ENCODE measurements at places on chromosomes 1 and 21.

GRCh38 chr1:10796029-10796944 is at the start of gene CASZ1:
Gene CASZ1 (minus strand): TSS chr1:10796646. CDS start chr1:10693889, 102,757 bp downstream.
- no peak for DNase-seq

GRCh38 chr1:99594205-99594604 is 51.7 kb upstream of the PALMD start:
- DNase-seq, result no peak

GRCh38 chr1:42348498-42348897 is 13.5 kb upstream of the FOXJ3 start:
- DNase-seq, result no peak

DNA sequence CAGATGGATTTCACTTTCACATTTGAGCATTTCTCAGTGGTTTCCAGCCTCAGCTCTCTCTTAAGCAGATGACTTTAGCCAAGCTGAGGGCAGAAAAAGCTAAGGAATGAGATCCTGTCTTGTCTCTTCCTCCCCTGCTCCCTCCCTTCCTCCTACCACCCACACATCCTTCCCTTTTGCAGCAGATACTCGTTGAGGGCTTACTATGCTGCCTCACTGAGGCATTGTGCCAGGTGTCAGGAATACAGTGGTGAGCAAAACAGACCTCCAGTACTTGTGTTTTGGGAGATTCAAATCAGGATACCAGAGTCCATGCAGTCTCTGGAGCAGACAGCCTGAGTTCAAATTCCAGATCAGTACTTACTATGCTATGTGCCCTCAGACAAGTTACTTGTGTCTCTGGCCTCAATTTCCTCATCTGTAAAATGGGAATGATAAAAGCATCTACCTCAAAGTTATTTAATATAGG is 43.2 kb downstream of the KIF26B start:
- DNase-seq, result no peak

GRCh38 chr1:155226188-155226909 is 17.9 kb downstream of the MTX1 start:
- DNase-seq, result peak; percentile 88

DNA sequence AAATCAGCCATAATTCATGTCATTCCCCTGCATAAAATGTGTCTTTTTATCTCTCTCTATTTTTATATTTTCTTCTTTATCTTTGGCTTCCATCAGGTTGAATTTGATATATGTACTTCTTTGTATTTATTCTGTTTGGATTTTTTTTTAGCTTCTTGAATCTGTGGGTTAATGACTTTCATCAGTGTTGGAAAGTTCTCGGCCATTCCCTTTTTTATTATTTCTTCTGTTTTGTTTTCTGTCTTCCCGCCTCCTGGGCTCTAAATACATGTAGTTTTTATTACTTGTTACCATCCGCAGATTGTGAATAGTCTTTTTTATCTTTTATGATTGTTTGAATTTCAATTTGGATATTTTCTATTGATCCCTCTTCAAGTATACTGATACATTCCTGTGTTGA is 637.5 kb downstream of the NPHP4 start:
- no peak for DNase-seq

GRCh38 chr1:63799820-63800219 is 26.0 kb downstream of the ROR1 start:
- no peak for DNase-seq

- no peak for DNase-seq
Observed at GRCh38 chr1:44032170-44032790, 1.0 kb upstream of the SLC6A9 start.

GRCh38 chr1:205701891-205702290 is 21.6 kb upstream of the SLC45A3 start:
- DNase-seq, result no peak

DNA sequence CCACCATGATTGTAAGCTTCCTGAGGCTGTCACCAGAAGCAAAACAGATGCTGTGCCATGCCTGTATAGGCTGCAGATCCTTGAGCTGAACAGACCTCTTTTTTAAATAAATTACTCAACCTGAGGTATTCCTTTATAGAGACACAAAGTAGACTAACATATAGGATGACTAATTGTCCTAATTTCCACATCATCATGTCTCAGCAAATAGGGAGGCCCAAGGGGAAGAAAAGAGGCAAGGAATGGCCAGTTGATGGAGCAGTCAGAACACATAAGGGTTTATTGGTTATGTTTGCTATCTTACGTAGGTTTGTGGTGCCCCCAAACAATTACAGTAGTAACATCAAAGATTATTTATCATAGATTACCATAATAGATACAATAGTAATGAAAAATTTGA is 126.2 kb downstream of the RASAL2 start:
- DNase-seq, result no peak

GRCh38 chr1:161706482-161707347 is at the start of gene FCRLA:
Gene FCRLA (plus strand): TSS chr1:161707229. CDS start chr1:161707265, 36 bp downstream.
- no peak for DNase-seq

DNA sequence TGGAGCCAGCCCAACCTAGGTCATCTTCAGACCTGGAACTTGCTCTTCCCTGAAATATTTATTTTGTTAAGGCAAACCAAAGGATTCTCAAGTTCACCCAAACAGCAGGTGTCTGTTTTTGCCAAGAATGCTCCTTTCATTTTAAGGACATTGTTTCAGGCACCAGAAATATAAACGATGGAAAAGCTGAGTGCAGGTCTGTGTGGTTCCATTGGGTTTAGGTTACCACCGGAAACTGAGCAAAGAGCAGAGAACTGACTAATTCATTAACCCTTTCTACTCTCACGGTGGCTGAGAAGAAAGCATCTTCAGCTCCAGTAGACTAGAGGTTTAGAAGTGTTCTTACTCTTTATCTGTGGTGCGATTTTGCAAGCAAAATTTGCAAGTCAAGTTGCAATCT is 38.0 kb upstream of the ZC3H11B start:
- no peak for DNase-seq

DNA sequence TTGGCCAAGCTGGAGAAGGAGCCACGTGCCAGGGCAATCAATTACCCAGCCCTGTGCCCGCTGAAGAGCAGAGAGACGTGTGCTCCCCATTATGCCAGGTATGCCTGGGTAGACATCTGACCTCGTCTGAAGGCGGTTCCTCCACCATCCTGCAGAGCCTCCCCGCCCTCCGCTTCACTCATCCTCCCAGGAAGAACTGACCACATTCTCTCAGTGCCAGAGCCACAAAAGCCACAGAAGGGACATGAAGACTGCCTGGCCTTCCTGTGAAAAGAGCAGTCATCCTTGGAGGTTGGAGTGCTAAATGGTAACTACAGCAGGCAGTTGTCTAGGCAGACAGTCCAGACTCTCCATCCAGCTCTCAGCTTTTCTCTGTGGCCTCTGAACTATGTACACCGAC is 12.0 kb downstream of the SYT2 start:
- DNase-seq, result no peak

DNA sequence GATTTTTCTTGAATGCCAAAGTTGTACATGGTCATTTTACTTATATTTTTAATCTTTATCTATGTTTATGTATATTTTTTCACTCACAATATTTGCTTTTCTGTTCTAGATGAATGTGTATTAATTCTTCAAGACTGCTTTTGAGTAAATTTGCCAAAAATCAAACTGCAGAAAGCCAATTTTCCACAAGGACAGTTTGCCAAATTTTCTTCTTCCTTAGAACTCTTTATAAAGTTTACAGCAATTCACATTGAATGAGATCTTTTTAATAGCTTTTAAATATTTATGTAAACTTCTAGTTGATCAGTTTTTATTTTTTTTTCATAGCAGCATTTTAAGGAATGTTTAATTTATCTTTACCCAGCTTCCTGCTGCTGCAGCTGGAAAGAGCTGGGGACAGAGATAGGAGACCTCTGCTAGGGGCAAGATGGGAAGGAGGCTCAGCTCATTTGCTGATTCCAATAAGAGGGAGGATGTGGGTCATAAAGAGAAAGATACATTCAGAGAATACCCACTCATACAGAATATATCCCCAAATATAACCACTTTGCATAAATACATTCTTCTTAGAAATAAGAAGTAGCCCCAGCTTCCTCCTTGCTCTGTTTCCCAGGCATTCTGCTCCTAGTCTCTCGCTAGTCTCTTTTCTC is 93.0 kb downstream of the ODF2L start:
- DNase-seq, result no peak

GRCh38 chr1:157124855-157125254 is 13.3 kb downstream of the ETV3 start:
- no peak for DNase-seq

GRCh38 chr21:43866659-43867331 is 1.8 kb downstream of the AGPAT3 start:
- peak; percentile 69 for DNase-seq

DNA sequence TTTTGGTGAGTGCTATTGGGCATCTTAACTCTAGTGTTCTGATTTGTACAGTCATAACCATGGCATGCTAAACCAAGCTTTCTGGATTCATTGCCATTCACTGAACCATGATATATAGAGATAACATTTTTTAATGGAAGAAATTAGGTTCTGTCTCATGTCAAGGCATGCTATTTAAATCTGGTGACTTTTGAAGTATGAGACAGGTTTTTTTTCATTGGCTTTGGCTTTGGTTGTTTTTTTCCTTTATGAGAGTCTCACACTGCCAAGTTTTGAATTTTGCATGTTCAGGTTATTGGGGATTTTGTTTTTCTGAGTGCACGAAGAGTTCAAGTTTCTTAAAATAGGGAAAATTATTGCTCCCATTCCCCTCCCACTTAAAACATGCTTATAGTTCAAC is 141.3 kb upstream of the ADAMTS5 start:
- DNase-seq, result no peak

DNA sequence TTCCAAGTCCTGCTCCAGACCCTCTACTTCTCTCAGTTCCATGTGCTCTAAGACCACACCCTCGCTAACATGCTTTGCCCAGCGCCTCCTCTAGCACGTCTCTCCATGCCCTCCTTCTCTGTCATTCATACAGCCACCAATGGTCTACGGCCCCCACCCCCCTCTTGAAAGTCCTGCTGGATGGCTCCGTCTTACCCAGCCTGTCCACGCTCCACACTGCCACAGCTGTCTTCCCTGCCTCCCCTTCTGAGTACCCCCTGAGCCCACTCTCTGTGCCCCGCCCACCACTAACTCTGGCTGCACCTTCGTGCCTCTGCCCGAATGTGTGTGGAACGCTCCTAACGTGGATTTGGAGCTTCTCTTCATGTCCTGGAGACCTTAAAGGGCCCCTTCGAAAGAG is 244.6 kb downstream of the TRABD2B start:
- no peak for DNase-seq

GRCh38 chr1:154456631-154457030 is 45.4 kb upstream of the TDRD10 start:
- peak; percentile 27 for DNase-seq

GRCh38 chr1:16076031-16076864 is 2.8 kb upstream of the FAM131C start:
- DNase-seq, result no peak

DNA sequence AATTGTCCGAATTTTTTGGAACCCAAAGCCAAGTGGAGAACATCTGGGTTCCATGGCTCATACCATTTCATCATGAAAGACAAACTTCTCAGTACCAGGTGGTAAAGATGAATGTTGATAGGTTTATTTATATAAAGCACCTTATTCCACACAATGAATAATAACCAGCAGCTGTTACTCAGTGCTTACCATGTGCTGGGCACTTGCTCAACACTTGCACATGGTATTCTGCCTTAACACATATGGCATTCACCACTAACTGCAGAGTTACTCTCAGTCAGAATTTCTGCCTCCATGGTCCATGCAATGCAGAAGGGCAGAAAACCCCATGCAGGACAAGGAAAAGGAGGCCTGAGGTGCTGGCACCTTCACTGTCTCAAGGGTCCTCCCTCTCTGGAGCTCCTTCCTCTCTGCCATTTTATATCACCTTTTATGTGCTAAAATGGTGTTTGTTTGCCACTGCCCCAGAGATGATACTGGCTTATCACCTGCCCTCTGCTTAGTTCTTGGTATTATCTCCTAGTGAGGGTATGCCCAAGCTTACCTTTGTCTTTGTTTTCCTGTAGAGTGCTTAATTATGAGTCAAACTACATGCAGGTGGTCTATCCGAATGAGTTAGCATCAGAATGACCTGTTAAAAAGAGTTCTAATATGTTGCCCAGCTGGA is 76.7 kb upstream of the ZNF326 start:
- no peak for DNase-seq

- no peak for DNase-seq
Observed at GRCh38 chr1:164754088-164754600, 195.2 kb downstream of the PBX1 start.

DNA sequence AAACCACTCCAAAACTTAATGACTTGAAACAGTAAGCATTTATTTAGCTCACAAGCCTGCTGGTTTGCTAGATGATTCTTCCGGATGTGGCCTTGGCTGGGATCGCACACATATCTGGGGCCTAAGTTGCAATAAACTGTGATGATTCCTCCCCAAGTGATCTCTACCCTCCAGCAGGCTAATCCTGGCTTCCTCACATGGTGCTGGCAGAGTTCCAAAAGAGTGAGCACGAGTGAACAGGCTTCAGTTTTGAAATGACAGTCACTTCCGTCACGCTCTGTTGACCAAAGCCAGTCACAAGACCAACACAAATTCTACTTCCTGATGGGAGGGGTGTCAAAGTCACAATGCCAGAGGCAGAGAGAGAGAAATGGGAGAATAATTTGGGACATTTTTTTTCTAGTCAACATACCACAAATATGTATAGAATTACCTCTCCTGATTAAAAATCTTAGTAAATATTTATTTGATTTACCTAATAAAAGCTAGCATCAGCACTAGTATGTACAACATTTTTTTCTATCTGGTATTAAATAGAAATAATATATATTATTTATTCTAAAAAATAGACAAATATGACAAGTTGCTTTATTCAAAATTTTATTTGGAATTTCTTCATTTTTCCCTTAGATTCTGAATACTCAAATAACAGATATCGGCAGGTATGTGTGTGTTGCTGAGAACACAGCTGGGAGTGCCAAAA is 292.7 kb downstream of the TPR start:
- DNase-seq, result peak; percentile 56

GRCh38 chr1:6157132-6157527 is 23.0 kb downstream of the CHD5 start:
- no peak for DNase-seq

DNA sequence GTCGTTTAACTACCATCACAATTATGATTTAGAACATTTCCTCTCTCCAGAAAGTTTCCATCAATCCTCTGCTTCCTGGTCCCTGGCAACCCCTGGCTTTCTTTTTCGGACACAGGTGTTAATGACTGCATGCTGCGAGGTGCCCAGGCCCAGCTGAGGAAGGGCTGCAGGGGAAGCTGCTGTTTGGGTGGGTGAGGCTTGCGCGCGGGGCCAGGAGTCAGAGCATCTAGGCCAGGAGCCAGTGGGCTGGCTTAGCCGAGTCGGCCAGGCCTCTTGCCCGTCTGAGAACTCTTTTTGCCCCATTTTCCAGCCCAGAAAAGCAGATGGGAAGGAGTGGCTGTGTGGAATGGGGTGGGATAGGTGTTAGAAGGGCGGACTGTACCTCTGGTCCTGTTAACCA is 51.5 kb downstream of the NAV1 start:
- no peak for DNase-seq

DNA sequence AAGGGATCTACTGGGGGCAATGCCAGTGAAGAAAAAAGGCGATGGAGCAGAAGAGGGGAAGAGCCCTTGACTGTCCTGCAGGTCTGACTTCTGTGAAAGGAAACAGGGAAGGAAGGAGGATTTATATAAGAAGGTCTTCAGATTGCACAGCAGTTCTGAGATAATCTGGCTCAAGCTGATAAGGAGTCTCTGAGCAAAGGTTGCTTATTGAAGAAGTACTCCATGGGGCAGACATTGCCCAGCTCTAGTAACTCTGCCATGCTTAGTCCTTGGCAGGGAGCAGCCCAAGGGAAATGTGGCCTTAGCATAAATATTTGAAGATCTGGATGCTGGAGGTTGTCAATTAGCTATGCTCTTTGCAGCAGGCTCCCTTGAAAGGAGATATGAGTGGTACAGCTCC is 15.9 kb upstream of the TTF2 start:
- DNase-seq, result no peak
